ENCODE measurements at places on chromosomes 2 and 18.

GRCh38 chr2:154637456-154637855 is 61.0 kb upstream of the KCNJ3 start:
- DNase-seq: no peak

- DNase-seq: no peak
Observed at GRCh38 chr2:55810622-55811020, 113.0 kb downstream of the EFEMP1 start.

- DNase-seq: no peak
Observed at GRCh38 chr2:146952696-146953095, 892.1 kb upstream of the ACVR2A start.

DNA sequence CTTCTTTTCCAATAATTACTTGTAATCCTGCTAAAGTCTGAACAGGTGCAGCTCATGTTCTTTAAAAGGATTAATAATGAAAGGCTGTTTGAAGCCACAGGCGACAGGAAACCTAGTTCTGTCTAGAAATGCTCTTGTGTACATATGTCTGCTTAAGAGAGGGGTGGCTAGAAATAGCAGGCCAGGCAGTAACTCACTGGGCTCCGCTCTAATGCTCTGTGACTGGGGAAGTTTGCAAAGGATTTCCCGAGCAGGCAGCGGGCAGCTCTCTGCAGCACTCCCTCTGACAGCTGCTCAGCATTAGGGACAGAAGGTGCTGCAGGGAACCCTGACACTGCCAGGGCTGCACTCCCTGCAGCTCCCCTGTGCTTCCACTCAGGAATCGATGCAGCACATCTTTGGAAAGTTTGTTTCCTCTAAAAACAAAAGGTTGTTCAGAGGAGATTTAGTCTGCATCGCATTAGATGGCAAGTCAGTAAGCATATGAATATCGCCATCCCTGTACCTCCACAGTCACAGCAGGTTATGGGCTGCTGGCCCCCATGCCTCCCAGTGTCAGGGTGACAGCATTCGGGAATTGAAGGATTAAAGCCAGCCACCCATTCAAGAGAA is 33.1 kb upstream of the TTC39C start:
- no peak for DNase-seq

GRCh38 chr2:176503776-176504175 is 234.5 kb downstream of the MTX2 start:
- DNase-seq: no peak

GRCh38 chr2:234827096-234827860 is 124.5 kb upstream of the SH3BP4 start:
- no peak for DNase-seq

DNA sequence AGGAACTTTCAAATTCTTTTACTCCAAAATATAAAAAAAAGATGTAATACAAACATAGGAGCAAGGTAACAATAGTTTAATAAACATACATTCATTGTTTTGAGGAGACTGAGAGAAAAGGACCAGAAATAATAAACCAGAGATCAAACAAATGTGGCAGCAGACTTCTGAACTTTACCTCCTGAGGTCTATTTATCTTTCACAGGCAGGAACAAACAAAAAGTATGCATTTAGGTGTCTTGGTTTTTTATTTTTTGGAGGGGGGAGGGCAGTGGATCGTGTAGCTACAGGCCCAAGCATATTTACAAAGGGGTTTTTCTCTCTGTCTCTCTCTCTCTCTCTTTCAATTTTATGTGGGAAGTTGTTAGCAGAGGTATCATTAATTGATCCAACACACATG is 5.6 kb downstream of the PPP4R1 start:
- DNase-seq: no peak

- no peak for DNase-seq
Observed at GRCh38 chr2:207432453-207432852, 97.3 kb upstream of the CREB1 start.

- DNase-seq: no peak
Observed at GRCh38 chr18:73719611-73720010, 428.0 kb downstream of the FBXO15 start.

GRCh38 chr2:18093196-18093595 is 214.7 kb downstream of the KCNS3 start:
- no peak for DNase-seq

GRCh38 chr18:34189656-34190435 is 34.9 kb downstream of the NOL4 start:
- DNase-seq: no peak

GRCh38 chr18:47679864-47680263 is 250.6 kb downstream of the SMAD2 start:
- DNase-seq: no peak

- no peak for DNase-seq
Observed at GRCh38 chr2:31446848-31447247, 32.3 kb upstream of the XDH start.

GRCh38 chr2:119482481-119483394 is 41.5 kb downstream of the SCTR start:
- DNase-seq: no peak

DNA sequence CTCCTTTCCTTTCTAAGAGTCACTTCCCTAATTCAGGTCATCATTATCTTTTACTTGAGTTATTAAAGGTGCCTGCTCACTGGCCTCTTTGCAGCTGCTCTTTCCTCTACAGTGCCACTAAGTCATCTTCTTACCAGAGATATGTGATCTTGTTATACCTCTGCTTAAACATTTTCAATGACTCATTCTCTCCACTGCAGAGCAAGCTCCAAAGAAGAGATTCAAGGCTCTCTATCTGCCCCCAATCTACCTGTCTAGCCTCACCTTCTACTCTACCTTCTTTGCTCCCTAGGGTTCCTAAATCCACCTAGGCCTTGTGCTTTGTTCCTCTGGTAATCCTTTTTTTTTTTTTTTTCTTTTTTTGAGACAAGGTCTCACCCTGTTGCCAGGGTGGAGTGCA is 3.1 kb downstream of the ARHGEF33 start:
- no peak for DNase-seq

GRCh38 chr2:36492216-36492945 is 105.6 kb downstream of the FEZ2 start:
- no peak for DNase-seq

DNA sequence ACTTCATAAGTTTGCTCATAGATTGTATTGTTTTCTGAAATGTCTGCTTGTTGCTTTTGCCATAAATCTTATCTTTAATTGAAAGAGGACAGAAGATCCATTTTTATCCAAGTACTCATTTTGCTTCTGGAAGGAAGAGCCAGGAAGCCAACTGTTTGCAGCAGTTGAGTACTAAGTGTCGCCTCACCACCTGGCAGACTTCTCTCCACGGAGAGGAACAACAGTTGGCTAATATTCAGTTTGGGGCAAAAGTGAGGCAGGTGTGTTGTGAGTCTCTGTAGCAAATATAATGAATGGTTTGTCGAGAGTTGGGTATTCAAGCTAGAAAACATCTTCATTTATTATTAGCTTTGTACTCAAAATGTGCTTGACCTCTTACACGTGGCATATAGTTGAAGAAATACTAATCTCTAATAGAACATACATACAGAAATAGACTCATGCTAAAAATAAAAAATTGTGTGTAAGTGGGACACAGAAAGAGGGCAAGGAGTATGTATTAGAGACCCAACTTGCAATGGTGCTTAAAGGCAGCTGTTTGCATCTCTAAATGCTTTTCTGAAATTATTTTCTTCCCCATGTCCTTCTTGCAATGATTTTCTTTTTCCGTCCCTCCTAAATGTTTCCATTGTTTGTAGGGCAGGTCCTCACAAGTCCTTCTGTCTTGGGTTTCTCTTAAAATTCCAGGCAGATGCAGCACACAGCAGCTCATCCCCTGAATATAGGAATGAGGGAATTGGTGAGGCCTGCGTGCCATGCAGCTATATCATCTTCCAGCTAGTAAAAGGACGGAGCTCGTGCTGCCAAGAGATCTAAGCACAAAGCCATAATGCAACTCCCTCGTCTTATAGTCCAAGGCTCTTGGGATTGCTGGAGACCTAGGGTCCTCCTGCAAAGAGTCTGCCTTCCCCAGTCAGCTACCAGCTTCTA is 44.8 kb upstream of the MAP3K20 start:
- no peak for DNase-seq

DNA sequence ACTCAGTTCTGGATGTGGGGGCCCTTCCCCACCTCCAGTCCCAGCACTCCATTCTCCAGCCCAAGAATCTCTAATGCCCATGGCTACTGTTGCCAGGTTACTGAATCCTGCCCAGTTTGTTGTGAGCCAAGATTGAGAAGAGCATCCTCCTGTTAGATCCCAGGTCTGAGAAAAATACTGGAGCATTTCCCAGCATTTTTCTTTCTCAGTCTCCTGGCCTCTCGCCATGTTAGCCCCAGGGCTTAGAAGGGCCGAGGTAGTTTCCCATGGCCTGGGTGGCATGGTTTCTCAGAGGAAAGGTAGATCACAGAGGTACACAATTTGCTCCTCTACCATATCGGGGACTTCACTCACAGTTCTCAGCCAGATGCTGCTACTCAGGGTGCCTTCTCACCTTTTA is 135.7 kb downstream of the OTX1 start:
- DNase-seq: no peak

GRCh38 chr2:124542932-124543640 is 518.0 kb downstream of the CNTNAP5 start:
- no peak for DNase-seq

DNA sequence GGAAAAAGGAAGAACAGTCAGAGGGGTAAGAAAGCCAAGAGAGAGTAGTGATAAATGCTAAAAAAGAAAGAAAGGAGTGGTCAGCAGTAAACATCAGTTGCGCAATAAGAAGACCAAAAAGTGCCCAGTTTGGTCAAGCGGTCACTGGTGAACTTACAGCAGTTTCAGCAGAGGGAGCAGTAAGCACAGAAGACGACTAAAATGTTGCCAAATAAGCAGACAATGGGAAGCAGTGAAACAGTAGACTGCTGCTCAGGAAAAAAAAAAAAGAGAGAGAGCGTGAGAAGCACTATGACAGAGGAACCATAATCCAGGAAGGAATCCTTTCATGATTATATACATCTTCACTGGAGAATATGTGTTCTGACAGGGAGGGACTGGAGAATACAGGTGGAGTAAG is 45.8 kb downstream of the DNAJC10 start:
- no peak for DNase-seq

- no peak for DNase-seq
Observed at GRCh38 chr2:241041589-241042158, 43.3 kb downstream of the SNED1 start.

GRCh38 chr18:56186319-56186718 is 452.1 kb downstream of the TXNL1 start:
- no peak for DNase-seq

DNA sequence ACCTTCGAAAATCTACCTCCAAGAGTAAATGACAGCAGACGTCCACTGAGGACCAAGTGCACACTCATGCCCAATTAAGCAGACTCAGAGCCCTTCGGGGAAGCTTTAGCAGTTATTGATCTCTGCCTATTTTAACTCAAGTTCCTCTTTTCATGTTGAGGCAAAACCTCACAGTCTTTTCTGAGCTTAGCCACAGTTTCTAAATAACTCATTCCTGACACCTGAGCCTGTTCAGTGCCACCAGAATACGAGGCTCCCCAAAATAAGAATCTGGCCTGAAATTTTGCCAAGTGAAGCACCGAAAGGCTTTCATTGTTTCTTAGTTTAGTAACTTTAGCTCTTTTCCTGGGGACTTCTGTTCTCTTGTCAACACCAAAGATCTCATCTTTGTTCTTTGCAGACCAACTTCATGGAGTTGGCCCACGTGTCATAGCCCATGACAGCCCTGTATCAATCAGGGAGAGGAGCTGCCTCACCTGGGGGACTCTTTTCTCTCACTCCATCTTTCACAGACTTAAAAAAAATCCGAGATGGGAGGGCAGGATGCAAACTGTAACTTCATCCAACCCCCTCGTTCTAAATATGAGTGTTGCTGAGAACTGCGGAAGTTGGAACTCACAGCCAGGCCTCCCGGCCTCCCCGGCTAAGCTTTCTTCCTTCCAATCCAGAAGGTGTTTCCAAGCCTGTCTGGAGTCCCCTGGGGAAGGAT is 22.2 kb downstream of the INPP5D start:
- no peak for DNase-seq

DNA sequence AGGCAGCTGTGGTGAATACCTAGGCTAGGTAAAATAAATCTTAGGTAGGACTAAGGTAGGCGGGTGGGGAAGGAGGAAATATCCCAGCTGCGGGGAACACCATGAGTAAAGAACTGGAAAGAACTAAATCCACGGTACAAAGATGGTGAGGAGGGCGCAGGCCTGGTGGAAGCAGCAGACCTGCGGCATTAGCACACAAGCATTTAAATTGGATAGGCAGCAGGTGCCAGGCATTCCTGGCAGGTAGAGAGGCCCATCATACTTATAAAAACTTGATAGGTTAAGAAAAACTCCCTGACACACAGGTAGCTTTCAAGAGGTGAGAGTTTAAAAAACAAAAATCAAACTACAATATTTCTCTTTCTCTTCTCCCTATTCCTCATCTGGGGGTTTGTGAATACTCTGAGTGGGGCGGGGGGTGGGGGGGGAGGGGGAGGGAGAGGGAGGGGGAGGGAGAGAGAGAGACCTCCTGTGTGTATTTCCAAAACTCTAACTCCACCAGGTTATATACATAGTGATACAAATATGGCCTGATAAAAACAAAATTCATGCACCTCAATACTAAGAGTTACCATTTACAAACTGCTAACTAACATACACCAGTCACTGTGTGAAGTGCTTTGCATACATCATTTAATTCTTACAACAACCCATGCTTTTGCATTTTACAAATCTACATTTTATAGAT is 13.5 kb downstream of the AAK1 start:
- no peak for DNase-seq

GRCh38 chr2:180656455-180656847 is 324.0 kb upstream of the UBE2E3 start:
- DNase-seq: no peak

DNA sequence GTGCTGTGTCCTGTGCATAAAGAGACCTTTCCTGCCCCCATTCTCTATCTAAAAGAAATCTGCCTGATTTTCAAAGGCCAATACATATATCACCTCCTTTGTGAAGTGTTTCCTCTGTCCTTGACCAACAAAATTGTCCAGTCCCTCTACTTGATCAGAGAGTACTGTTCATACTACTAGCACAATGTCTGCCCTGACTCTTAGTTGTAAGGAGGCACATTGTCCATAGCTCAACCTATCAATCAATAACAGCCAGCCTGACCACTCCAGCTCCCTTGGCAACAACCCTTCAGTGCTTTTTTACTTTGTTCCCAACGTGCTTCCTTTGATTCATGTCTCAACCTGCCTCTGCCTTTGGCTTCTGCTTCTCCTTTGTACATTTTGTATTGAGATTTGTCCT is 398.9 kb downstream of the TRIB2 start:
- DNase-seq: no peak

DNA sequence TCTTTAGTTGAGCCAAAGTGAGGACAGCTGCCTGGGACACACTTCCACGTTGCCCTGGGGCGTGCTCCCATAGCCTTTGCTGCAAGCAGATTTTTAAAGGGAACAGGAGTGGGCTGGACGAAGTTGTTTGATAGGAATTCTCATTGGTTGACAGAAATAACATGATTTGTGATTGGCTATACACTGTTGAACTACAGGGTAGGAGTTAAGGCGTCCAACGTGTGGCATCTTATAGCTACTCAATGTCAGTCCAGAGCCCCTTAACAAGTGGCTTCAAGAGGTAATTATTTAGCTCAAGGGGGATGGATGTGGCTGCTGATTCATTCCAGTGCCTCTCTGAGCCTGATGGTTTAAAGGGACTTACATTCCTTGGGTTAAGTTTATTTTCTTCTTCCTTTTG is 65.5 kb downstream of the ACAA2 start:
- DNase-seq: no peak

All from stimulated activated CD8-positive, alpha-beta memory T cell treated with anti-CD3 and anti-CD28 coated beads, Interleukin-7, amount 100 ng/mL, for 1 hour (primary cell).